GM23248 (cell line): ENCODE measurements at places on chromosomes 6 and 20.
A peak's percentile ranks its signal among the peaks of the same experiment; 100 is the strongest.

DNA sequence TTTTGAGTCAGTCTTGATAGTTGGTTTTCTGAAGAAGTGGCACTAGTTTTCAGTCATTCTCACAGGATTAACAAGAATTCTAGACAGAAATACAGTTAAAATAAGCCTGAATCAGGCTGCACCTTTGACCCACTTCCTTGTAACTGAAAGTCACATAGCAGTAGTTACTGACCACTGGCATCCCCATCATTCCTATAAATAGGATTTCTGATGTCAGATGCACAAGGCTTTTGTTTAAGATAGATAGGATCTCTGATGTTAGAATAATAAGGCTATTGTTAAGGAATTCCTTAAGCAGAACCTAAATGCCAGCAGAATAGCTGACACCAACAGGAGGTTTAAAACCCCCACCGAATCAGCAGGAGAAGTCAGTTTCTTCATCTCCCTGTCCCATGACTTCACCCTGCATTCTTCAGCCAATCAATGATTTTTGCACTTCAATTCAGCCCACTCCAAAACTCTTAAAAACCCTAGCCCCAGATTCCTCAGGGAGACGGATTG, 30.6 kb upstream of the ZBTB24 start:
- peaks cover 20% of the 10 kb centered on the region for H3K4me1 ChIP-seq
- DNase-seq: peak; percentile 68
- no peaks in the 10 kb centered on the region for H3K36me3 ChIP-seq
- H3K4me3 ChIP-seq: no peak overlapping the region
- H3K27ac ChIP-seq: peak overlapping the region; percentile 46

DNA sequence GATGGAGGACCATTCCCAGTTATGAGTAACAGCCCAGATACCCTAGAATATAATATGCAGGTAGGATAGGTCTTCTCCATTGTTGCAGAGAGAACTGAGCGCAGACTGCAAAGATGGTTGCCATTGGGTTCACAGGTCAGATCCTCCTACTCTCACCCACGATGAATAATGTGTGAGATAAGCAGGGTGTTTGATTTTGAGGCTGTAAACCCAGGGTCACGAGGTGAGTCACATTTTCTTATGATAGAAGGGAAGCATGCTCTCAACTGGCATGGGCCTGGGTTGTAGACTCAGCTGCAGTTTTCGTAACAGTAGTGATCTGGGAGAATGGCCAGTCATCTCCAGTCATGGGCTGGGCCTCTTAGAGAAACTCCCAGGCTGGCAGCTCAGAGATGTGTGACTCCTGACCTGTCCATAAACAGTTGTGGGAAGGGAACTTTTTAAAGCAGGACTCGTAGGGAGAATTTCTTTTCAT, 74.2 kb downstream of the CD164 start:
- H3K36me3 ChIP-seq: no peaks in the 10 kb centered on the region
- no peaks in the 10 kb centered on the region for H3K27me3 ChIP-seq
- peaks cover 16% of the 10 kb centered on the region; the same call in 1 of the 2 replicates for H3K4me1 ChIP-seq

DNA sequence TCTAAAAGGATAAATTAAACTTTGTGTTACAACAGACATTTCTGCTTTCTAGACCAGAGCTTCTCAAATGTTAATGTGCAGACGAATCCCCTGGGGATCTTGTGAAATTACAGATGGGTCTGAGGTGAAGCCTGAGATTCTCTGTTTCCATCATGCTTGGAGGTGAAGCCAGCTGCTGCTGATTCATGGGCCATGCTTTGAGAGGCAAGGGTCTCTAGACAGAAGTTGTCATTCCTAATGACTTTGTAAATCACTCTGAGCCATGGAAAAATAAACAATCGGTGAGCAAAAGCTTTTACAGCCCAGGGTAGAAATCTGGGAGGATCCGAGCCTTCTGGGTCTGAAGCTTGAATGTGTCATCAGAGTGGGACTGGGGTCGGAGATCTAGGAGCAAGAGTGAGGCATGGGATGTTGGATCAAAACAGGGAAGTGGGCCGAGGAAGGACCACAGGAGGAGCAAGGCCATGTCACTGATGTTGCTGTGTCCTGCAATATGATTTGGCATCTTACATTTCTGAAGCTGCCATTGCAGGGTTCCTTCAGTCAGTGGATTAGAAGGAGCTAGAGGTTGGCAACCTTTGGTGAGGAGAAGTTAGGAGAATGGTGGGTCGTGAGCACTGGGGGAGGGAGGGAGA, 77.3 kb downstream of the TRMT11 start:
- H3K36me3 ChIP-seq: no peaks in the 10 kb centered on the region
- H3K4me1 ChIP-seq: no peaks in the 10 kb centered on the region

DNA sequence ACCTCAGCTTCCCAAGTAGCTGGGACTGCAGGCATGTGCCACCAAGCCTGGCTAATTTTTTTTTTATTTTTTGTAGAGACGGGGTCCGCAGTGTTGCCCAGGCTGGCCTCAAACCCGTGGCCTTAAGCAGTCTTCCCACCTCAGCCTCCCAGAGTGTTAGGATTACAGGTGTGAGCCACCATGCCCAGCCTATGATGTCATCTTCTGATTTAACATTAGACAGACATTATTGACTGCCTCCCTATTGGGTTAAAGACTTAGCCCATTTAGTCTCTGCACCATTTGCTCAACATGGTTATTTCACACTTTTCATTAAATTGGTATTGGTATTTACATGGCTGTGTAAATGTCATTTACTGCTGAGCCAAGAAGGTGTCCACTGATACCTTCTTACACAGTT, 46.1 kb downstream of the DEK start:
- H3K4me1 ChIP-seq: no peaks in the 10 kb centered on the region; the same call in 1 of the 2 replicates
- peaks cover 28% of the 10 kb centered on the region for H3K36me3 ChIP-seq
- no peak for DNase-seq
- no peaks in the 10 kb centered on the region for H3K27me3 ChIP-seq
- no peak overlapping the region for H3K4me3 ChIP-seq
- H3K27ac ChIP-seq: no peak overlapping the region
